GM19239 (cell line): ENCODE measurements at places on chromosomes 2 and 18.

DNA sequence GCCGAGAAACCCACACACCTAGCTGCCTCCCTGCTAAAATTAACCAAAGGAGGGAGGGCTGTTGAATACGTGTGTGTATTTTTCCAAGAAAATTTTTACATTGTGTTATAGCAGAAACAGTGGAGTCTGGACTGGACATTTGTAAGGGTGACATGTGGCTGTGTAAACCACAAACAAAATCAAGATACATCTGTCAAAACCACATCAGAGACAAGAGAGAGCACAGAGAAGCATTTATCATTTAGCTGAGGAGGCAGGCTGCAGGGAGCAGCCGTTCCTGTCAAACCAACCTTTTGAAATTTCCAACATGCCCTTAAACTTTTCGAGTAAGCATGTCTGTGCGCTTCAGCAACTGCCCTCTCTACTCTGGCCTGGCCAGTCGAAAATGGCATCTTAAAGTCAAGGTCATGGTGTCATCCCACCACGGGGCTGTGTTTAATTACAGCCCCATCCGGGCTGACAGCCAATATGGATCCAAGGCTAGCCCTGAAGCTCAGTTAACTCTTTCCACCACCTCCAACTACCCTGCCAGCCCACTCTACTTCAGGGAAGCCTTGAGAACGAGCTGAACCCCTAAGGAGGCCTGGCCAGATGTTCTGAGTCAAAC is 8.4 kb downstream of the BCL11A start:
- DNase-seq: no peak

DNA sequence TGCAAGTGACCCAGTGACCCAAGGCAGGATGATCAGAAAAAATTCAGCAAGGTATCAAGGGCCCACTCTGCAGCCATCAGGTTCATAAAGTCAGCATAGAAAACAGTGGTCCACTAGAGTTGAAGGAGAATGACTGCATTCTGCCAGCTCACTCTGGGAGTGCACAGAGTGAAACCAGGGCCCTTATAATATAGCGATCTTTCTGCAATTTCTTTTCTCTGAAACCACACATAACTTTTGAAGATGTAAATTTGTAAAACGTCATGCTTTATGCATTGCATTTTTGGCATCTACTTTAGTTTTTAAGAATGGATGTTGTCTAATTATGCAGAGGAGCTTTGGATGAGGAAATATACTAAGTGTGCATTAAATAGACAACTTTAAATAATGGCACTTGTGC is 225.0 kb upstream of the SMIM21 start:
- DNase-seq: no peak

GRCh38 chr2:88003074-88003755 is 13.1 kb downstream of the RNU2-63P start:
- DNase-seq: no peak

DNA sequence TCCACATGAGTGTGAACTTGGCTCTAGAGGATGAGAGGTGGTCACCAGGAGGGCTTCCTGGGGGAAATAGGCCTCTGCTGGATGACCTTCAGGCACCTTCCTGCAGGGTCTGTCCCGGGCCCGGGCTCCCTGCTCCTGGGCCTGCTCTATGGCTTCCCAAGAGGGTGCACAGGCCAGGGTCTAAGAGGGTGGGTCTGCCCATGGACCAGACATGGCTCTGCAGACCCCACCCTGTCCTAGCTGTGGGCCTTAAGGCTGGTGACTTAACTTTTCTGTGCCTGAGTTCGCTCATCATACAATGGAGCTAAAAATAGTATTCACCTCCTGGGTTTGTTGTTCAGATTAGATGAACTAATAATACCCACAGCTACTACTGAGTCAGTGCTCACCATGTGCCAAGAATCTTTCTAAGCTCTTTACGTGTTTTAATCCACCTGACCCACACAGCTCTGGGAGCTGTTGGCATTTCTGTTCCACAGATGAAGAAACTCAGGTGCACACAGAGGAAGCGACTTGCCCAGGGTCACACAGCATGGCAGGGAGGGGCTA is 14.4 kb downstream of the INHBB start:
- no peak for DNase-seq

- DNase-seq: no peak
Measured at GRCh38 chr18:68466672-68467071, 248.2 kb downstream of the TMX3 start.

DNA sequence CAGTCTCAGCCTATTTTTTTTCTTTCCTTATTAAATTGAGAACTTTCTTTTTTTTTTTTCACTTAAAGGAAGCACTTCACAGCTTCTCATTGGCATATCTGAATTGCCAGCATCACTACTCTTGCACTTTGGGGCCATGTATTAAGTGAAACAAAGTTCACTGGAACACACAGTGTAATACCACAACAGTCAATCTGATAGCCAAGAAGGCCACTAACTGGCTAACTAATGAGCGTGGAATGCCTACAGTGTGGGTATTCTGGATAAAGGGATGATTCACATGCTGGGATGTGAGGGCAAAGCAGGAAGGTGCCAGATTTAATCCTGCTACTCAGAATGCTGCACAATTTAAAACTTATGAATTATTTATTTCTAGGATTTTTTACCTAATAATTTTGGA is 11.7 kb upstream of the C18orf63 start:
- no peak for DNase-seq

DNA sequence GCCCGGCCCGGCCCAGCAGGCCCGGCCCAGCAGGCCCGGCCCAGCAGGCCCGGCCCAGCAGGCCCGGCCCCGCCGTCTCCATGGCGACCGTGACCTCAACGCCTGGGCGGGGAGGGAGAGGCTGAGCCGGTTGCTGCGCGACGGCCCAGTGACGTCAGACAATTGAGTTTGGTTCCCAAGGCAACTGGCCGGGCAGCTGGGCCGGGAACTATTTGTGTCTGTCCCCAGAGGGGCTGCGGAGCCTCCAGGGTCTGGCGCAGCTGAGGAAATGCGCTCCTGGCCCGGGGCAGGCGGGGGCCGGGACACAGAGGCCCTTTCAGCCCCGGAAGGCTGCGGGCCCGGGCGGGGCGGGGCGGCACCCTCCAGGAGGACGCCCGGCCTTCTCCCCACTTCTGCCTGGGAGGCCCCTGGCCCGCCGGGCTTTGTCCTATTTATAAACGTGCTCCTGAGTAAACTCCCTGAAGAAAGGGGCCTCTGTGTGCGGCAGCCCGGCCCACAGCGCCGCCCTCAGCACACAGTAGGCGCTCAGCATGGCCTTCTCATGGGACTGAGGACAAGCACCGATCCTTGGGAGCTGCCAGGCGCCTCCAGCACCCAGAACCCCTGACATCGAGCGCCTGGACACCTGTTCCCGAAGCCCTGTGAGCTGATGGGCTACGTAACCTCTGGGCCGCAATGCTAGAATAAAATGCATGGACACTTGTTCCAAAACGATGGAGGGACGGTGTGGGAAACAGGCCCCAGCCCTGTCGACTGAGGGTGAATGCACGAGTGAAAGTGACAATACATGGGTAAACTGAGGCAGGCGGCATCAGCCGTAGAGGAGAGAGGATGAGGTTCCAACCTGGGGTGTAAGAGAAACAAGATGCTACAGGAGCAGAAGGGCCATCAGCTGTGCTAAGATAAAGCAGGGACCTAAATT is 12.3 kb downstream of the TEX44 start:
- DNase-seq: peak; percentile 97

- no peak for DNase-seq
Measured at GRCh38 chr18:12325726-12326245, 17.7 kb downstream of the TUBB6 start.

- no peak for DNase-seq
Measured at GRCh38 chr2:196607073-196607472, 32.4 kb upstream of the CCDC150 start.

- DNase-seq: no peak
Measured at GRCh38 chr18:767961-768360, 44.1 kb downstream of the YES1 start.

DNA sequence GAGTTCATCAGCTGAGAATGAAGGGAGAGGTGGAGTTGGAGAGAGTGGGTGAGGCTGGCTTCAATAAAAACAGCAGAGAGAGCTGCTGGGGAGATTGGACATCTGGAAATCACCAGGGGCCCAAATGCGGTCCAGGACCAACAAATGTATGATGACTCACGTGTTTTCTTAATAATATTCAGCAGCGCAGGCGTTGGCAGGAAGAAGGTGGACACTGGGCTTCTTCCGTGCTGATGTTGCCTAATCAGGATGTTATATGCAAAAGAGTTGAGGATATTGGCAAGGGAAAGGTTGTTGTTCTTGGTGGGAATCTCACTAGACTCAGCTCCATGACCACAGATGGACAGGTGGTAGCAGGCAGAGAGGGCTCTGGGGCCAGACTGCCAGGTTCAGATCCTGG is 12.8 kb upstream of the PLA2R1 start:
- no peak for DNase-seq

GRCh38 chr2:169891593-169892298 is 64.5 kb downstream of the UBR3 start:
- no peak for DNase-seq

GRCh38 chr2:32931945-32932709 is 14.6 kb upstream of the LTBP1 start:
- DNase-seq: no peak

DNA sequence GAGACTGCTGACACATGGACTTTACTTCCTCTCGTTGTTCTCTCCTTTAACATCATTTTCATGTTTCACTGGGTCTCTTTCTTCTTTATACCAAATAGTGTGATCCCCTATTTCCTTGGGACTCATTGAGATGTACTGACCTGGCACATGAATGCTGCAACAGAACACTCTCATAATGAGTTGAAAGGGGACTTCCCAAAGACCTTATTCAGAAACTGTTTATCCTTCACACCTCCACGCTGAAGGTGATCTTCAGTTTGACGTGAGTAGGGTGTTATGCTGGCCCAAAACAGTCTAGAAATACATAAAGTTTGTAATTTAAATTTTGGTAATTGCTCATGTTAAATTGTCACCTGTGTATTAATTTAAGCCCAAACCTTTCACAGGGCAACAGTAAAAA is 1096.8 kb upstream of the GYPC start:
- DNase-seq: no peak

- DNase-seq: no peak
Measured at GRCh38 chr2:42984081-42984480, 191.7 kb upstream of the HAAO start.

- no peak for DNase-seq
Measured at GRCh38 chr2:216967889-216968288, 108.0 kb upstream of the TNP1 start.

DNA sequence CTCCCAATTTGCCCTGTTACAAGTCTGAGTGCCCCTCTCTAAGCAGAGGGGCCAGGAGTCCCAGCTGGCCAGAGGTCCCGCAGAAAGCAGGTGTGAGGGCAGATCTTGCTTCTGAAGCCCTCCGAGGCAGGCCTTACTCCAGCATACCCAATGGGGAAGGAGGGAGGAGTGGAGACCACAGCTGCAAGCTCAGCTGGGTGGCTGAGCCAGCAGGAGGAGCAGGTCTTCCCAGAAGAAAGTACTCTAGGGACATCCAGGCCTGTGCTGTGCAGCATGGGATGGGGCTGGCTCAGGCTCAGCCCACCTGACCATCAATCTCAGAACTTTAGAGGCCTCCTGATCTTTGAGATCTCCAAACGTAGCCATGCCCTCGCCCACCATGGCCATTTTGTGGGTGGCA is 31.3 kb downstream of the PLB1 start:
- no peak for DNase-seq

DNA sequence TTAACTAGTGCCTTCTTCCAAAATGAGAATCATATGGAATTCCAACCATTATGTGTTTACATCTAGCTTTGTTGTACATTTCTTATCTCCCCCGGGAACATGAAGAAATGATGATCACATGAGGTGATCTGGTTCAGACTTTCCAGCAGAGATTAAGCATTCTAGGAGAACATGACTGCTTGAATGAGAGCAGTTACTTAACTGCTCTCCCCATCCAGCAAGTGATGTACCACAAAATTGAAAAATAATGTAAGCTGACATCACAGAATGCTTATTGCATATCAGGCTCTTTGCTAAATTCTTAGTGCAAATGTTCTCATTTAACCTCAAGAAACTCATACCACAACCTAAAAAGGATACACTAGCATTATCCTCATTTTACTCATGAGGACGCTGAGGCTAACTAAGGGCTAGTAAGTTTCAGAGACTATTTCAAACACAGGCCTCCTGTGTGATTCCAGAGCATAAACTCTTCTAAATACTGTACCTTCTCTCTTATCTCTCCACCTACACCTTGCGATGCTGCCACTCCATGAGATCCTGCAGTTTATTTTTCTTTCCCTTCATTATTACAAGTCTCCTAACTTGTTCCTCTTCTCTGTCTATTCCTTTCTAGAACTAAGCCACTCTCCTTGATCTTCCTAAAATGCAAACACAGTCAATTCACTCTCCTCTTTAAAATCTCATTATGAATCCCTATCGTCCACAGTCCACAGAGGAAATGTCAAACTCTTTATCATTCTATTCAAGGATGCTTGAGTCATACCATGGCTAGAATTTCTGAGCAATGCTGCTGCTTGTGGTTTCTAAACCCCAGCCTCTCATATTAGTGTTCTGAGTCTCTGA is 1224.8 kb upstream of the ZEB2 start:
- DNase-seq: no peak

DNA sequence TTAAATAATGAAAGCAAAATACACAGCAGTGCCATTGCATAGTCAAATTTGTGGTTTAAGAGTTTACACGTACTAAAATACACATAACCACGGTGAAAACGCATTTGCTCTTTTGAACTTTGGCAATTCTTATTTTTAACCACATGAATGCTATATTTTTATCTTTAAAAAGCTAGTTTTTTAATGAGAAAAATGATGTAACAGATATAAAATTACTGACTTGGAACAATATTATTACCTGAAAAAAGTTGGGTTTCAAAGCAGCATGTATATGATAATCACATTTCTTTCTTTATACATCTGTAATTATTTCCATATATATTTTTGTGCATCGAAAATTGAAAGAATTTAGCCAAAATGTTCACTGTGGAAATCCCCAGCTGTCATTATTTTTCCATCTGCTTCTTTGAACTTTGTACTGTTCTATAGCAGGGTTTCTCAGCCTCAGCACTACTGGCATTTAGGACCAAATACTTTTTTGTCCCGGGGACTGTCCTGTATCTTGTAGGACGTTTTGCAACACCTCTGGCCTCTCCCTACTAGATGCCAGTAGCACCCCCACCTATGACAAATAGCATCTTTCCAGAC is 75.9 kb upstream of the CAB39 start:
- DNase-seq: no peak

- no peak for DNase-seq
Measured at GRCh38 chr18:41576643-41577042, 378.4 kb upstream of the PIK3C3 start.
